Fibroblast of upper back skin (primary cell): ENCODE measurements at places on chromosomes 12 and 14.

- DNase-seq: no peak
Observed at GRCh38 chr12:27237790-27238771, 6.0 kb upstream of the STK38L start.

DNA sequence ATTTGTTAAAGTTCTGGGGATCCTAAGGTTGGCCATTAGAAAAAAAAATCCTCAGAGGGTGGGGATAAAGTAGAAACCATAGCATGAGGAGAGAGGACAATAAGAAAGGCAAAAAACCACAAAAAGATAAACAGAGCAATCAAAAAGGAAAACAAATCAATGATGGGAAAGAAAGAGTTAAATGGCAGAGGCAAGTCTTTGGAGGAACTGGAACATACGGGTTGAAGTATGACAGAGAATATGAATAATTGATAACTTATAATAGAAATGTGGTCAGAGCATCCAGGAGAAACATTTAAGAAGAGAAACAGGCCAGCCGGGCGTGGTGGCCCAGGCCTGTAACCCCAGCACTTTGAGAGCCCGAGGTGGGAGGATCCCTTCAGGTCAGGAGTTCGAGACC is 17.8 kb upstream of the SALL2 start:
- no peak for DNase-seq

- DNase-seq: no peak
Observed at GRCh38 chr14:39488600-39488999, 56.4 kb upstream of the FBXO33 start.

DNA sequence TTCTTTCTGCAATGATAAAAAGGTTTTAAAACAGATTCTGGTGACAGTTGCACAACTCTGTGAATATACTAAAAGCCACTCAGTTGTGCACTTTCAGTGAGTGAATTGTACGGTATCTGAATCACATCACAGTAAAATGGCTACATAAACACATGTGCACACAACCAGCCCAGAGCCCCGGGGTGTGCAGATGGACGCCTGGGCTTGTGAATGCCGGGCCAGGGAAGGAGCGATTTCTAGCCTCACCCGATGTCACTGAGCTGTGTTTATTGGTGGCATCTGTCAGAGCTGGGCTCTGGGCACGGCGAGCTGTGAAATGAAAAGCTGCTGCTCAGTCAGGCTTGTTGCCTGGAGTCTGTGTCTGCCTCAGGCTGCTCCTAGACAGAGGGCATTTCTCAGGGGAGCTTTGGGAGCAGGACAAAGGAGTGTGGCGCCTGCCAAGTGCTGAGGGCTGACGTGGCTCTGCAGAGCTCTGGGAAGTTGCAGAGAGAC is 25.9 kb downstream of the RHOF start:
- peak; percentile 75 for DNase-seq

DNA sequence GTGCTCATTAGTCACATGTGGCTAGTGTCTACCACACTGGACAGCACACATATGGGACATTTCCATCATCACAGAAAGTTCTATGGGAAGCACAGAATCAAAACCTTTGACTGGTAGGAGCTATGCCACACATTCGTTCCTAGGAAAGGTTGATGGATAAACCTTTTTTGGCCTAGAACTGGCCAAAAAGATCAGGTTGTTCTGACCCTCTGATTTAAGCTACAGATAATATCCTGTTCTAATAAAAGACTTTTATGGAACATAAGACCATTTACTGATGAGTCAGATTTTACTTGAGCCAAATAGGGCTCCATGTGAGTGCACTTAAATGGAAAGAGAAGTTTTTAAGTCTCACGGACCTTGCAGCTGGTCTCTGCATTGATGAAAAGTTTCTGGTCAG is 143.2 kb downstream of the SLC15A4 start:
- no peak for DNase-seq

- no peak for DNase-seq
Observed at GRCh38 chr12:23944067-23944466, 5.4 kb downstream of the SOX5 start.

DNA sequence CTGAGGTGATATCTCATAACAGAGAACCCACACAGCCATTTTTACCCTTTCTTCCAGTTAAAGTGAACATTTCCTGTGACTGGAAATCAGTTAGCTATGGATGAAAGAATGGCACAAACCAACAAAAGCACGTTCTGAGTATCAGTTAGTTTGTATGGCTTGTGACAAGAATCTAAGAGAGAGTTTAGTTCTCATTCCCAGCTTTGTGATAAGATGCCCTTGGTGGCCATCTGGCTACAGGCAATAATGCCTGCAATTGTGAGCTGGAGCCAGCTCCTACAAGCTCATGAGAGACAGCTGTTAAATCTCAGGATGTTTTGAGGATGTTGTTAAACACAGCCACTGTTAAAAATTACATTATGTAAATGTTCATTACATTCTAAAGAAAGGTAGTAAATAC is 122.0 kb upstream of the FRMD6 start:
- DNase-seq: no peak

- DNase-seq: peak; percentile 52
Observed at GRCh38 chr14:34322940-34323418, 139.1 kb downstream of the SPTSSA start.
